Pulmonary artery endothelial cell (primary cell): ENCODE measurements at places on chromosomes 6 and 20.

- no peak for DNase-seq
Measured at GRCh38 chr6:149112976-149113375, 204.5 kb upstream of the TAB2 start.

DNA sequence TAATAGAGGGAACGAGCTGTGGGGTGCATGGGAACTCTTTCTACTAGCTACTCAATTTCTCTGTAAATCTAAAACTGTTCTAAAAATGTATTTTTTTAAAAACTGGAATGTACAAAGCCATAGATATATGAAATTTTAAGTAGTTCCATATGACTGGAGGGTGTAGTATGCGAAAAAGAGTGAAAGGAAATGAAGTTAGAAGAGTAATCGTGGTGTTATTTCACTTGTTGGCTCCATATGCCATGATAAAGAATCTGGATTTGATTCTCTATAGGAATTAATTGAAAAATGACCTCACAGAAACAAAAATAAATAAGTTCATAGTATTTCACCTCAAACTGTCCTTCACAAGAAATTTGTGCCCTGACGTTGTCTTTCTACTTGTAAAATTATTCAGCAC lies 500.2 kb downstream of the TENT5A start:
- DNase-seq = no peak

DNA sequence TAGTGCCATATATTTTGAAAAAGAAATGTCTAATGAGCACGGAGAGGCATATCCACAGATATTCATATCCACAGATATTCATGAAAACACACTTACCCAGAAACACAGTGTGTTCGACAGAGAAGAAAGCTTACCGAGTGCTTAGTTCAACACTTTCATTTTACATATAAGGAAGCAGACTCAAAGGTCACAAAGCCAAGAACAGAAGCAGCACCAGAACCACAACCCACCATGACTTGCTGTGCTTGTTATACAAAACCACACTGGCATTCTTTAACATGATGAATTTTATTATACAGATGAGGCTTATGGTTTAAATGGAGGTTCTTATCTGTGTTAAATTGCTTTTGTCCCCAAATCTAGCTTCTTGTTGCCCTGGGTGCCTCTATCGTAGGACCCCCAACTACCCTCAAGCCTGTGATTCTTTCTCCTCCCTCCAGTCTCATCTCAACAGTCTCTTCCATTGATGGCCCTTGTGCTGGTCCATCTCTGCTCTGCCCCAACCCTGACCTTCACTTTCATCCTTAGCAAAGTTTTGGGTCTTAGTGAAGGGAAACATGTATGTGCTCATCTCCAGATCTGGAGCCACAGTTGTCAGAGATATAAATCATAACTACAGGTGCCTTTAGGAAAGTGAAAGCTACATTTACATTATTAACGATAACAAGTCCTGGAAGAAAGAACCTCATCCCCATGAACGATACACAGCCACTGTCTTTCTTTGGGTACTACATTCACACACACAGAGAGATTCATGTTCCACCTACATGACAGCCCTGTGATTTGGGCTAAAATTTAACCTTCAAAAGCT lies 40.0 kb downstream of the SF3B5 start:
- no peak for DNase-seq

DNA sequence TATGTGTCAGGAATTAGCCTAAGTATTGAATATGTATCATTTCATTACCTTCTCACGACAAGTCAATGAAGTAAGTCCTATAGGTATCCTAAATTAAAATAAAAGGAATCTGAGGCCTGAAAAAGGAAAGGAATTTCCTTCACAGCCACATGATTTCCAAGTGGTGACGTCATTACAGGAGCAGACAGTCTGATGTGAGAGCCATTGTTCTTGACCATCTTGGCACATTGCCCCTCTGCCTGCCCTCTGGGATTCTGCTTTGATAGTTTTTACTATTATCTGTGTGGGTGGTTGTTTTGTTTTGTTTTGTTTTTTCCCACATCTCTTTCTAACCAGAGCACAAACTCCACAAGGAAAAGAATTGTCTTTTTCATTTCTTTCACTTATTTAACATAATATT lies 219.8 kb upstream of the UFL1 start:
- DNase-seq = no peak

DNA sequence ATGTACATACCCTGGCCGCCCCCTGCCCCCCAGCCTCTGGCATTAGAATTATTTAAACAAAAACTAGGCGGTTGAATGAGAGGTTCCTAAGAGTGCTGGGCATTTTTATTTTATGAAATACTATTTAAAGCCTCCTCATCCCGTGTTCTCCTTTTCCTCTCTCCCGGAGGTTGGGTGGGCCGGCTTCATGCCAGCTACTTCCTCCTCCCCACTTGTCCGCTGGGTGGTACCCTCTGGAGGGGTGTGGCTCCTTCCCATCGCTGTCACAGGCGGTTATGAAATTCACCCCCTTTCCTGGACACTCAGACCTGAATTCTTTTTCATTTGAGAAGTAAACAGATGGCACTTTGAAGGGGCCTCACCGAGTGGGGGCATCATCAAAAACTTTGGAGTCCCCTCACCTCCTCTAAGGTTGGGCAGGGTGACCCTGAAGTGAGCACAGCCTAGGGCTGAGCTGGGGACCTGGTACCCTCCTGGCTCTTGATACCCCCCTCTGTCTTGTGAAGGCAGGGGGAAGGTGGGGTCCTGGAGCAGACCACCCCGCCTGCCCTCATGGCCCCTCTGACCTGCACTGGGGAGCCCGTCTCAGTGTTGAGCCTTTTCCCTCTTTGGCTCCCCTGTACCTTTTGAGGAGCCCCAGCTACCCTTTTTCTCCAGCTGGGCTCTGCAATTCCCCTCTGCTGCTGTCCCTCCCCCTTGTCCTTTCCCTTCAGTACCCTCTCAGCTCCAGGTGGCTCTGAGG lies 7.6 kb downstream of the CDKN1A start:
- DNase-seq = no peak
